ENCODE measurements at places on chromosomes 4 and X. TPM values are rescaled to one million over a fixed set of nuclear protein-coding genes. Genes with fewer than 3 reads are reported as not detected.

GRCh38 chr4:30721185-30722091 lies 1.3 kb downstream of the PCDH7 start:
- peak; percentile 61 for DNase-seq

DNA sequence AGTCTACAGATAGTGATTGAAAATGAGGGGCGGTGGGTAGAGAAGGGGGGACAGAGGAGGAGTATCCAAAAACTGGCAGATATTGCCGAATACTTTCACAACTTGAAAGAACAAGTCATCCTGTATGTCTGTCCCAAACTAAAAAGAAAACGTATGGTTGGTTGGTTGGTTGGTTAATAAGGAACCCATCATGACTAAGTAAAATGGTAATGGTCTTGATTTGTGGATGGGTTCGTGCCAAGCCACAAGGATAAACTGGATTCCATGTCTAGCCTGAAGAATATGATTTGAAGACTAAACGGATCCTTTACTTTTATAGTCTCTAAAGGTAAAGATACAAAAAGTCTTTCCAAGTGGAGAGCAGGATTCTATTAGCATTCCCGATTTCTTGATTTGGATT lies 208.4 kb downstream of the DCLK2 start:
- DNase-seq: no peak

Gene ITM2A
- 1.5 TPM for total RNA-seq

- DNase-seq: no peak
These were observed 836.6 kb upstream of the PRKX start for GRCh38 chrX:4550018-4550417.

DNA sequence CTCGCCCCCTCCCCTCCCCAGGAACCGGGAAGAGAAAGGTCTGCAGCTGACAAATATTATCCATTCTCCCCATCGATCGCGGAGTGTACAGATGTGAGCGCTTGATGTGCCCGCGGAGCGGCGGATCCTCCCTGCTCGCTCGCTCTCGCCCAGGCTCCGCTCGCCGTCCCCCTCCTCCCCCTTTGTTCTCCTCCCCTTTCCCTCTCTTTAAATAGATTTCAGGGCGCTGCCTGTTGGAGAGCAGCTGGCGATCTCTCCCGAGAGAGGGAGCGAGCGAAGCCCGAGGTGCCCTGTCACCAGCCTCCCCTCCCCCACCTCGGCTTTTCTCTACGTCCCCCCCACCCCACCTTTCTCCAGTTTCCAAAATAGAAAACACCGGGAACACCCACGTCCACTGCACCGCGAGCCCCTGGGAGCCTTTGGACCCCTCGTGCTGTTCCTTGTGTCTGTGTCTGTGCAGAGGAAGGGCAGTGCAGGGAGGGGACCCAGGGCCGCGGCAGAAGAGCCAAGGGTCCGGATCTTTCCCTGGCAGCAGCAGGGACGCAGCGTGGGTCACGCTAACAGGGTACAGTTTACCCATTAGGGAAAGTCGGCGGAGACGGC lies 56.6 kb upstream of the BCOR start:
- no peak for DNase-seq

- peak; percentile 60 for DNase-seq
These were observed 196.2 kb downstream of the SNCA start for GRCh38 chr4:89640620-89641366.

GRCh38 chr4:78168029-78168428 lies 110.9 kb downstream of the FRAS1 start:
- DNase-seq: no peak

DNA sequence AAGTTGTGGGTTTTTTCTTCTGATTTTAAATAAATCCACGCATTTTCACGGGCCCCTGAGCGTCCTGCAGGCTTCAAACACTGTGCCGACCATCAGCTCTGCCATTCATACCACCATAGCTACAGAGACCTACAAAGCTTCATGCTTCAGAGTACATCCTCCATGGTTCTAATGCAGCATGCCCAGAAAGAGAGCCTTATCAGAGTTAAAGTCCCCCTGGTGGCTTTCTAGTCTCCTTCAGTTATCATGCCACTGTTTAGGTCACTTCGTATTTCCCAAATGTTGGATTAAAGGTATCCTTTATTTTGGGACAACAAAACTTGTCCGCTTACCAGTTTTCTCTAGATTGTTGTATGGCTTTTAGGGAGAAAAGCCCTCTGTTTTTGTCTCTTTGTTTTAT lies 66.7 kb upstream of the VCX2 start:
- DNase-seq: no peak

DNA sequence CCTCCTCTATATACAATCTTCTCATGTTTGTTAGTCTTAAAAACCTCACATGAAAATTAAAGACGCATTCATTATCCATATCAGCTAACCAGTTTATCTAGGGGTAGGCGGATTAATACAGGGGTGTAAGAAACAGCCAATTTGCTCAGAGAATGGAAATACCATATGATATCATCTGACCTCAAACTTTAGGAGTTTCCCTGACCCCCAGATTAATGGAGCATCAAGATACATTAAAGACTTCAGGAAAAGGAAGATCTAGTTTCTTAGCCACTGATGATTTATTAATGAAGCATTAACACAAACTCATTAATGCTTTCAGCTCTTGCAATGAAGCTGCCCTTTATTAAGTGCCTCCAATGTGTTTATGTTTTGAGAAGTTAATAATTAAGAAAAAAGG lies 67.5 kb downstream of the CAMK2D start:
- no peak for DNase-seq

GRCh38 chrX:128619490-128619889 lies 567.3 kb upstream of the ACTRT1 start:
- DNase-seq: no peak

- DNase-seq: no peak
These were observed 169.9 kb downstream of the AFF2 start for GRCh38 chrX:148670277-148670676.

GRCh38 chrX:40544343-40545266 lies 36.2 kb upstream of the ATP6AP2 start:
- no peak for DNase-seq

Gene AFM
- 0.26 TPM for total RNA-seq

Gene HS3ST1
- 3.4 TPM for total RNA-seq

DNA sequence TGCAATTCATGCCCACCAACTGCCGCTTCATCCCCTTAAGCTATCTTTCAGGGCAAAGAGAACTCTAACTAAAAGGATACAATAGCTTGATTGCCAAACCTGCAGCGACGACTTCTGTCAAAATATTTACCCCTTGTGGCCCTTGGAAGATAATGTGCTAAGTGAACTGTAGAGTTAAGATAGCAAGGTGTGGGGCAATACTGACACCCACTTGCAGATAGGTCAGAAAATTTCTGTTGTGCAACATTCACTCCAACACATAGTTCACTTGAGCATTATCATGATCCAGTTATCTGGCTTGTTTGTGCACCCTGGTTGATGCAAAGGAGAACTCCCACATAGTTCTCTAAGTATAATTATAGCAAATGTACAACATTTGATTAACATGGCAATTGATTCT lies 55.6 kb downstream of the RHOXF2B start:
- DNase-seq: no peak
